NCI-H2081 (cell line): ENCODE measurements at places on chromosomes 12 and 14.
A peak's percentile ranks its signal among the peaks of the same experiment; 100 is the strongest.

GRCh38 chr12:122282061-122282460 is 15.8 kb upstream of the VPS33A start:
- no peak for DNase-seq

GRCh38 chr12:57049890-57050289 is at the start of gene MYO1A:
Gene MYO1A, minus strand, starts transcription at chr12:57050129. Its CDS starts 1,806 bp downstream, at chr12:57048323.
- DNase-seq: no peak

GRCh38 chr14:99664058-99664936 is 19.4 kb downstream of the HHIPL1 start:
- peak; percentile 70 for DNase-seq

GRCh38 chr12:22978962-22979361 is 354.0 kb downstream of the ETNK1 start:
- no peak for DNase-seq

- DNase-seq: no peak
Measured at GRCh38 chr12:57717131-57717530, 21.4 kb downstream of the AGAP2 start.

- peak; percentile 69 for DNase-seq
Measured at GRCh38 chr12:69688471-69689427, 10.4 kb downstream of the BEST3 start.

DNA sequence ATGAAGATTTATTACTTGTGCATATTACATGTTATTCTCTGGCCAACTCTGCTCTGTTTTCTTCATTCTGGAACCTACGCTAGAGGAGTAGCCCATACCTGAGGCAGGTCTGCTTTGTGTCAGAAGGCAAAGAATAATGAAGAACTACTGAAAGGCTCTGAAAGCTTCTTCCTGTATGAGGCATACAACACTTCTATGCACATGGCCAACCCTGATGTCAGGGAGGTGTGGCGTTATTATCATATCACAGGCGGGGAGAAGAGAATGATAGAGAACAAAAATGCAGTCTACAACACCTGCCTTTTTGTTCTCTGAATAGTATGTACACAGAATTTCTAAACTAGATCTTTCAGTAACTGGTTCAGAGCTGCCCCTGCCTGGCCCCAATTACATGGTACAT is 32.5 kb upstream of the CRY1 start:
- peak; percentile 93 for DNase-seq

GRCh38 chr14:88364710-88365413 is 20.6 kb upstream of the SPATA7 start:
- no peak for DNase-seq

GRCh38 chr12:89494411-89495231 is 30.0 kb downstream of the GALNT4 start:
- DNase-seq: no peak

DNA sequence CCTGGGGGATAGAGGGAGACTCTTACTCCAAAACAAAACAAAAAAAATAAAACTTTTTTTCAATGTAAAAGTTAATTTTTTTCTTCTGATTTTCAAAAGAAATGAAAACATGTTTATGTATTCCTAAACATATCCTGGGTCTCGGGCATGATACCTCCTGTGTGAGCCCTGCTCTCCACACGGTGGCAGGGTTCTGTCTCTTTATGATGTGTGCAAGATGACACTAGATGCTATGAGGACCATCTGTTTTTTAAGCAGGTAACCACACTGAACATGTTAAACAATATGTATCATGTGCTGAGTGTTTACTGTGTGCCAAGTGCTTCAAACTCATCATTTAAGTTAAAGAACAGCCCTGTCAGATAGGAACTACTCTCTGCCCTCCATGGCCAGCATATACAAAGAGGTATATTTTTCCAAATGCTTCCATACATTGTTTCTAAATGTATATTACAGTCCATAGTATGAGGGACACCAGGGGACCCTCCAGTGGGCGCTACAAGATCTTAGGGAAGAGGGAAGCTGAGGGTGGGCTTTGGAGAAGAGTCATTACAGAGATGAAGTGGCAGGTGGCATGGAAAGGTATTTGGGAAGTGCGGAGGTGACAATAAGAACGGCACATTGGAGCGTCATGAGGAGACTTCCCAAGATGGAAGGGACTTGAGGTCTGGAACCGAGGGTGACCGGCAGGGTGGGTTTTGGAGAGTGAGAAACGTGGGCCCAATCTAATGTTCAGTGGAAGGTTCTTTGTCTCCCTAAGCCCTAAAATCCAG is 28.5 kb downstream of the FOS start:
- DNase-seq: peak; percentile 69

DNA sequence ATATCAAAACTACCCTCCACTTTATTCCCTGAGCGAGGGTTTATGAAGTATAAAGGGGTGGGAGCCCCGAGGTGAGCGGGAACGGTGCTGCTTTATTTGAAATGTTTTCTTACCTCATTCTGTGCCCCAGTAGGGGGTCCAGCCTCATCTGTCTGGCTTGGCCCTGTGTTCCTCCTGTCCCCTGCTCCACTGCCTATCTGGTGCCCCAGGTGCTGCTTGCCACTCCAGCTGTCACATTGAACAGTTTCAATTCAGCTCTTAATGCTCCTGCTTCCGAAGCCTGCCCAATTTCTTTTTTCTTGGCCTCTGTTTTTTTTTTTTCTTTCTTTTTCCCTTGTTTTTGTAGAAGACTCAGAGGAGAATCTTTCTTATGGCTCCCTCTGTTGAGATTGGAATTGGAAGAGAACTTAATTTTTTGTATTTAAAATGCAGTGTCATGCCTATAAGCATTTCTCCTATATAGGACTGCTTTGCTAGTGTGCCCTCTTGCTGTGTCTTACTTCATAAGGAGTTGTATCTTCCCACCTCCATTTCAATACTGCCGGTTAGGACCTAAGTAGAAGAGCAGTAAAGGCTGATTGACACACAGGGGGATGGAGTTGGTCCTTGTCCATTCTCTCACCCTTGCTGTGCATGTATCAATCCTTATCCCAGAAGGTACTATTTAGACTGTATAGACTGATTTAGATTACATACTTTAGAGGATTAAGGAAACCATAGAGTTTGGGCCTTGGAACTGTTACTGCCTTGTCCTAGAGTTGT is 2.3 kb downstream of the ATXN7L3B start:
- peak; percentile 44 for DNase-seq

DNA sequence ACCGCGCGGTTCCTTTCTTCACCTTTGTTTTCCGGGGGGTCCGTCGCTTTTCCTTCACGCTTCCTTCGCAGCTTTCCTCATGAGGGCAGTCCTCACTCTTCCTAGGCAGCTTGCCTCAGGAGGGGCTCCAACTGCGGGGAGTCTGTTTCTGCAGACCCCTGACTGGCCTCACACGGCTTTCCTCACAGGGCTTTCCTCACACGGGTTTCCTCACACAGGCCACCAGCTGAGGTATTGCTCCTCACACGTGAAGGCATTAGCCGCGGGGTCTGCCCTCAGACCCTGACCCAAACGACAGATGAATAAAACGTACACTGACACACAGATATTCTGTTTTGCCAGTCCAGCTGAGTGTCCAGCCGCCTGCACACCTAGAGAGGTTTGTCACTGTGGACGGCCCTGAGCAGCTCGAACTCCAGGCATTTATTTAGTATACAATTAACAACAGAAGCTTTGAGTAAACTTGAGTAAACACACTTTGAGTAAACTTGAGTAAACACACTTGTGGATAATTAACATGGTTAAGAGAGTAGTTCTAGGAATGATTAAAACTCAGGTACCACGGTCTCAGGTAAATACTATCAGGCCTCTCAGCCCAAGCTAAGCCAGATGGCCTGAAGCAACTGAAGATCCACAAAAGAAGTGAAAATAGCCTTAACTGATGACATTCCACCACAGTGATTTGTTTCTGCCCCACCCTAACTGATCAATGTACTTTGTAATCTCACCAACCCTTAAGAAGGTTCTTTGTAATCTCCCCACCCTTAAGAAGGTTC is 16.1 kb upstream of the LYZ start:
- no peak for DNase-seq

- DNase-seq: no peak
Measured at GRCh38 chr12:50402264-50403000, 1.7 kb downstream of the LARP4 start.

GRCh38 chr14:92649934-92650545 is 98.4 kb downstream of the LGMN start:
- DNase-seq: no peak

DNA sequence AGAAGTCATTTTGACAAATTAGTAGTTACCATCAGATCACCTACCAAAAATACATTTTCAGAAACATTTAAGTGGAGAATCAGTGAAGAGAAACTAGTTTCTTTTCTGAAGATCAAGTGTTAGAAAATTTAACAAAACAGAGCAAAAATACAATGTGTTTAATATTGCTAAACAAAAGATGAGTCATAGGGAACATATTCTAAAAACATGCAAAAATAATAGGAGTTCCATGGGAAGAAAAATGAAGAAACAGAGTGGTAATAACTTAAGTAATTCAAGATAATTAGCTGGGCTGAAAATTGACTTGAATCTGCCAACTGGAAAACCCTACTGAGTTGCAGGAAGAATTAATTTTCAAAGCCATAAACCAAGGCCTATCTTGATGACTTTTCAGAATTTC is 111.5 kb upstream of the KITLG start:
- no peak for DNase-seq

DNA sequence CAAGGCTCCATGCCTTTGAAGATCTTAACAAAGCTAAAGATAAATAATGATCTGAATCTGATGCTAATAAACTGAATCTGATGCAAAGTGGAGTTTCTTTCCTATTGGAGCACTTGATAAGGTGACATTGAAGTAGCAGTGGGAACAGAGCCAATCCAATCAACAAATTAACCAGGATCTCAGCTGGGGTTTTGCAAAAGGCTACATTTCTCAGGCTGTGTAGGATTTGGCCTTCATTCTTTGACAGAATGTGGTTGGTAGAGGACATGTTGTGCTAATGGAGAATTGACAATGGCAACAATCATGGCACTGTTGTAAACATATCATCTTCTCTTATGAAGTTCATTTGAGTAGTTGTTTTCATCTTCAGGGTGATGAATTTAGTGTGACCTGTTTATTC is 164.9 kb downstream of the CCDC91 start:
- DNase-seq: no peak

- DNase-seq: no peak
Measured at GRCh38 chr12:110627500-110628195, 13.7 kb downstream of the TCTN1 start.

GRCh38 chr12:132178316-132178715 is 34.1 kb downstream of the NOC4L start:
- no peak for DNase-seq

DNA sequence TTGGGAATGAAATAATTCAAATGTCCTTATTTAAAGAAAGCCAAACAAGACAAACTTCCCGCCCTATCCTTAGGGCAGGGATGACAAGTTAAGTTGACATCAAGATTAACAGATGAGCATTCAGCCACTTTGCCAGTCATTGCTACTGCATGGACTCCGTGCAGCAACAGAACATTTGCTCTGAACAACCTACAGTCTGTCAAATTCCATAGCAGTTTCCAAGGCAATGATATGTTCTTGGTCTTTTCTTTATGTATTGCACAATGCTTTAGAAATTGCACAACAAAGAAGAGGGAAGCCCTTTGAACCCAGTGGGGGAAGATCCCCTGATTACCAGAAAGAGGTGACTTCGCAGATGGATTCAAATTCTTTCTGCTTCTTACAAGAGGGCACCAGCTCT is 269.8 kb downstream of the BCAT1 start:
- no peak for DNase-seq

GRCh38 chr12:47813511-47814196 is 6.0 kb downstream of the HDAC7 start:
- no peak for DNase-seq

- no peak for DNase-seq
Measured at GRCh38 chr12:8475508-8476203, 19.9 kb downstream of the CLEC6A start.

DNA sequence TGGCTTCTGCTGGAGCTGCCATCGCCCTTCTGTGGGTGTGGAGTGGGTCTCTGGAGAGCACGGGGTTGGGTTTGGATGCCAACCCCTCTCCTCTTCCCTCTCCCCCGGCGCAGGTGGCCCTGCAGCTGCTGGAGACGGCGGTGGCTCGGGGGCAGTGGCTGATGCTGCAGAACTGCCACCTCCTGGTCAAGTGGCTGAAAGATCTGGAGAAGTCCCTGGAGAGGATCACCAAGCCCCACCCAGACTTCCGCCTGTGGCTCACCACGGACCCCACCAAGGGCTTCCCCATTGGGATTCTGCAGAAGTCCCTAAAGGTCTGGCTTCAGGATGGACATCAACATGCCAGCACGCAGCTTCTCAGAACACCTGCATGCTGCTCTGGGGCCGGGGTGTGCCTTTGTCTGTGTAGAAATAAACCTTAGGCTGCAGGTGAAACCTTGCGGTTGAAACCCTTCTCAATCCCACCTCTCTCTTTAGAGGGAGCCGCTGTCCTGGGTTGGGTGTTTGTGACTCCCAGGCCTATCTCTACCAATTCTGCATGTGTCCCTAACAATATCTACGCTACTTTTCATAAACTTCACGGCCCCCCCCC is 44.3 kb downstream of the CCDC92 start:
- no peak for DNase-seq

DNA sequence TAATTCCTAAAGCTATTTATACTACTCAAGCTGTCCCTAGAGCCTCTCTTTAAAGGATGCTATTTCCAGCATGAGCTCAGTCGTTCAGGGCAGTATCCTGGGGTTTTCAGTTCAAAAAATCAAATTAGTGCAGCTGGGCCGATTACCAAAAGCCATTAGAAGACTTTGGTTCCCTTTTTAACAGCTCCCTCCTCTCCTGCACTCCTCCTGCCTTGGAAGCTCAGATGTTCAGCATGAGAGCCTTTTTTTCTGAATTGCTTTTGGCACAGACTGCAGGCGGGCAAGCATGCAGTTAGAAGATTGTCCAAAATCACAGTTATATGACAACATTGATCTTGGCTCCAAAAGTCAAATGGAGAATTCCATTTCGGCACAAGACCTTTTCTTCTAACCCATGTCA is 179.6 kb downstream of the SLC35F4 start:
- no peak for DNase-seq

DNA sequence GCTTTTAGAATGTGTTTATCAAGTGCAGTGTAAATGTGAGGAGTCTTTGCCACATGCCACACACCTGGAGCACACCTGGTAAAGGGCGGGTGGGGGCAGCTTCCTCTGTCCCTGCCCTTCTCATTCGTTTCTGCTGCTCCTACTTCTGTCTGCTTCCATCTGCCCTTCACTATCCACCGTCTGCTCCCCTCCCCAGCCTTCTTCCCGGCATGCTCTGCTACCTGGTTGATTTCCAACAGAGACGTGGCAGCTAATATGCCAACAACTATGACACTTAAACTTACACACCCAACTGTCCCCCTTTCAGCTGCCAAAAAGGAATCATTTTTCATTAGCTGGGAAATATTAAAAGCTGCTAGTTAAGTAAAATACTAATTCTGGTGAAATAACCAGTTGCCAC is 9.1 kb upstream of the CARMIL3 start:
- no peak for DNase-seq

DNA sequence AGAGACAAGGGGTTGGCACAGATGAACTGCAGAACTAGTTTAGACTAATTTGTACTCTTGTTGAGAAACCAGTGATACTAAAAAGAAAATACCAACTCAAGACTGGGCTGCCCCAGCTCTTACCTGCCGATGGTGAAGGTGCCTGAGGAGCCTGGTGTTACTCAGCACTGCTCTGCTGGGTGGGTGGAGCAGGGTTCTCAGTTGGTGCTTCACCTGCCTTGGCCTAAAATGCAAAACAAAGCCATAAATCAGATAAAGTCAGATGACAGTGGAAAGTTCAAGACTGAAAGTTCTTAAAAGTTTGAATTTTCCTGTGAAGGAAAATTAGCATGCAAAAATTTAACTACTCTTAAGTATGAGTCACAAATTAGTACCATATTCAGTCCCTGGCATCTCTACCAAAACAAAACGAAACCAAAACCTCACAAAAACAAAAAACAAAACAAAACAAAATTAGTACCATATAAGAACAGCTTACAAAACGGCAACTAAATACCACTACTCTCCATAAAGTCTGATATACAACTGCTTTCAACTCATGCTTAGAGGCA is 21.9 kb downstream of the YBX3 start:
- DNase-seq: no peak
